ENCODE measurements at places on chromosomes 7 and 10. TPM values are rescaled to one million over a fixed set of nuclear protein-coding genes. Genes with fewer than 3 reads are reported as not detected.

AGR3 gene
- not detected for total RNA-seq

SPDYE6 gene
- total RNA-seq = not detected

TMEM140 gene
- 19.9 TPM for total RNA-seq

ZNF727 gene
- total RNA-seq = 2.3 TPM

GRM8 gene
- total RNA-seq = not detected

IGF2BP3 gene
- total RNA-seq = not detected

INSYN2A gene
- 0.33 TPM for total RNA-seq

PDZD7 gene
- total RNA-seq = under 0.01 TPM

BAMBI gene
- 8.0 TPM for total RNA-seq

CLCN1 gene
- total RNA-seq = not detected

ZNF716 gene
- not detected for total RNA-seq

PLAU gene
- total RNA-seq = 5.6 TPM

ZNF853 gene
- 16.9 TPM for total RNA-seq

ADAM22 gene
- 1.0 TPM for total RNA-seq

HOGA1 gene
- 1.5 TPM for total RNA-seq

RGR gene
- 0.33 TPM for total RNA-seq

Data from esophagus muscularis mucosa (tissue), 4 donors.